Bronchial epithelial cell (primary cell): ENCODE measurements at places on chromosomes 7 and 10.
A peak's percentile ranks its signal among the peaks of the same experiment; 100 is the strongest.

GRCh38 chr7:120838281-120838682, 19.7 kb downstream of the TSPAN12 start:
- DNase-seq = no peak

- DNase-seq = no peak
Observed at GRCh38 chr10:35554461-35555056, 50.6 kb upstream of the GJD4 start.

GRCh38 chr7:26493737-26494428, 202.2 kb downstream of the SNX10 start:
- no peak for DNase-seq

- DNase-seq = no peak
Observed at GRCh38 chr10:89873055-89873454, 171.7 kb downstream of the KIF20B start.

- no peak for DNase-seq
Observed at GRCh38 chr7:76403780-76404494, 5.6 kb downstream of the SSC4D start.

- DNase-seq = no peak
Observed at GRCh38 chr7:114548081-114548980, 133.7 kb downstream of the FOXP2 start.

- no peak for DNase-seq
Observed at GRCh38 chr7:85734823-85735222, 548.0 kb upstream of the SEMA3D start.

DNA sequence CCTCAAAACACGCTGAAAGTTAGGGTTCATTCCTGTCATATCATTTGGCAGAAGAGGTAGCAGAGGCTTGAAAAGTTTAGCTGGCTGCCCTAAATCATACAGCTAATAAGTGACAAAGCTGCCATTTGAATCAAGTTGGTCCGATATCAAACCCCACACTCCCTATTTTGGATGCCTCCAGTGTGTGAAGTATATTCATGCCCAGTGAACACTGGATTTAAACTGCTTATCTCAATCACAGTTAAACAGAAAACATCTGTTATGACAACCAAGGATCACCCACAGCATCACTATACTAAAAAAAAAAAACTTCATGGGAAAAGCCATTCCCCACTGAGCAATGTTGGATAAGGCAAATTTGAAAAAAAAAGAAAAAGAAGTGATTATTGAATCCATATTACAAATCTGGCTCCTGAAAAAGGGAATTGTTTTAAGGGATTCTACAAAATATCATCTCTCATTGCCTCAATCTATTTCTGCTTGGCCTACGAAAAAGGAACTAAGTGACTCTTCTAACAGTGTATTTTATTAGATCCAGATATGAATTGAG, 48.3 kb downstream of the ABCB1 start:
- no peak for DNase-seq

- DNase-seq = peak; percentile 10
Observed at GRCh38 chr10:69965919-69966662, 86.6 kb upstream of the MACROH2A2 start.

GRCh38 chr7:74522281-74522905, 68.7 kb downstream of the GTF2IRD1 start:
- no peak for DNase-seq

GRCh38 chr10:14586901-14587300, 187.8 kb downstream of the FAM107B start:
- peak; percentile 77 for DNase-seq

DNA sequence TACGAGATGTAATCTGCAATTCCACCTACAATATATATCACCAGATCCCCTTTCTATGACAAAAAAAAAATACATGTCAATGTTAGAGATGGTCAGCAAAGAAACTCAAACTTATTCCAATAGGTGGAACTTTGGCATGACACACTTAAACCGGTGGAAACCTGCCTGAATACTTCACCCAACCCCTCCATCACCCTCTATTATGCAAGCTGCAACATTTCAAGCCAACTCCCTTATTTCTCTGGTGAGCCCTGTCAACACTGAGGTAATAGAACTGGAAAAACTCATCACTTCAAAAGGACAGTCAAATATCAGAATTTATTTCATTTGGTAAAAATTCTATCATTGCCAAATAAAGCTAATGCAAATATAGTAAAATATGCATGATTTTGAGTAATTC, 3.6 kb downstream of the ZNF438 start:
- peak; percentile 79 for DNase-seq

GRCh38 chr10:6123532-6123931, 34.7 kb downstream of the RBM17 start:
- DNase-seq = no peak

DNA sequence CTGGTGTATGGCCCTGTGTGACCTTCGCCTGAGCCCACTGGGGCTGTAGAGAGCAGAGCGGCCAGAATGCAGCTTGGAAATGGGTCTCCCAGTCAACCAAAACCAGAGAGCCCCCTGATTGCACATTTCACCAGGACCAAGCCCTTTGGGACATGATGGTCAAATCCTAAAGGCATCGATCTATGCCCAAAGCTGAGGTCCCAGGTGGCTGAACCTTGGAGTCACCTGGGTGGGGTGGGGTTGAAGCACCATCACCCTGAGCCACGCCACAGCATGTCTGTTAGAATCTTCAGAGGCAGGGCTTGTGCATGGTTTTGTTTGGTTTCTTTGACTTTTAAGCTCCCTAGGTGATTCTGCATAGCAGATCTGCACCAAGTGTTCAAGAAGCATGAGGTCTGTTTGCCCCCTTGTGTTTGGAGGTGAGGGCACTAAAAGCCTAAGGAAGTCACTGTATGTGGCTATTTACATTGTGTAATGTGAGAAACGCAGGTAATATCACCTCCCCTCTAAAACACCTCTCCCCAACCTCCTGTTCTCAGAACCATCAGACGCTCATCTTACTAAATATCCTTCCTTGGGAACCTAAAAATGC, 9.6 kb downstream of the PKD1L1 start:
- no peak for DNase-seq

DNA sequence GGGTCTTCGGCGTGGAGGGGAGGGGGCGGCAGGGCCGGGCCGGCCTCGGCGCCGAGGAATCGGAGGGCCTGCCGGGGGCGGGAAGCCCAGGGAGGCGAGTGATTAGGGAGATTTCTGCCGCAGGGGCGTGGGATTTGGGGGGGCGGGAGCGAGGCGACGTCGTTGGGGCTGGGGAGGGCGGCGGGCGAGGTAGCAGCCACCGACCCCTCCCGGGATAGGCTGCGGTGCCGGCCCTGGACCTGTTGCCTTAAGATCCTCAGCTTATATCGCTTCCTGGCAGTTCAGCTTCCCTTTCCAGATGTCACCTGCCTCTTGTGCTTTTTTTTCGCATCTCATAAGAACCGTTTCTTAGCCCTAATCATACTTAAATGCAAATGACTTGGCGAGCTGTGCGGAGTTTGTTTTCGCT, 655 bp downstream of the LMTK2 start:
- peak; percentile 11 for DNase-seq
